ENCODE measurements at places on chromosomes 6 and 20.

GRCh38 chr20:20956513-20956931 lies 149.6 kb downstream of the LINC00237 start:
- DNase-seq: no peak

GRCh38 chr20:1383623-1384404 lies 9.0 kb downstream of the FKBP1A start:
- DNase-seq: no peak

DNA sequence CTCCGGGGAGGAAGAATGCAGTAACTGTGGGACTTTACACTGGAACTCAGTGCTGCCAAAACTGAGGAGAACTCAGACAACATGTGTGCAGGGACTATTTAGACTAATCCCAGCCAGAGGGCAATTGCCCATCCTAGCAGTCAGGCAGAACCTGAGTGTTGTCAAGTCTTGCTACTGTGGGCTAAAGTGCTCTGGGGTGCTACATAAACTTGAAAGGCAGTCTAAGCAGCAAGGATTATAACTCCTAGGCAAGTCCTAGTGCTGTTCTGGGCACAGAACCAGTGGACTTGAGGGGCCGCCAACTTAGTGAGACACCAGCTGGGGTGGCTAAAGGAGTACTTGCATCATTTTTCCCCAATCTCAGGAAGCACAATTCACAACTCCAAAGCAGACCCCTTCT lies 363.8 kb upstream of the PTCHD4 start:
- no peak for DNase-seq

DNA sequence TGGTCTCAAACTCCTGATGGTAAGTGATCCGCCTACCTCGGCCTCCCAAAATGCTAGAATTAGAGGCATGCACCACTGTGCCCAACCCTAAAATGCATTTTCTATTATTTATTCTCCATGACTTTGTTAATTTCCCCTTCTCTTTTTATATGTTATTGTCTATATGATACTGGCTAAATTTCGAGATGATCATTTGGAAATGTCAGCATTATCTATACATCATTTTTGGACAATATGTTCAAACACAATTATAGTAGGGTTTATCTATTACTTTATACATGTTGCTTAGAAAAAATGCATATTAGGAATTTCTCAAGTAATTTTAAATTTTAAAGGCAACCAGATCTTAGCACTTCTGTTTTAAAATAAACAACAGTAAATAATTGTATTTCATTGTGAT lies 34.4 kb upstream of the HIVEP1 start:
- no peak for DNase-seq

DNA sequence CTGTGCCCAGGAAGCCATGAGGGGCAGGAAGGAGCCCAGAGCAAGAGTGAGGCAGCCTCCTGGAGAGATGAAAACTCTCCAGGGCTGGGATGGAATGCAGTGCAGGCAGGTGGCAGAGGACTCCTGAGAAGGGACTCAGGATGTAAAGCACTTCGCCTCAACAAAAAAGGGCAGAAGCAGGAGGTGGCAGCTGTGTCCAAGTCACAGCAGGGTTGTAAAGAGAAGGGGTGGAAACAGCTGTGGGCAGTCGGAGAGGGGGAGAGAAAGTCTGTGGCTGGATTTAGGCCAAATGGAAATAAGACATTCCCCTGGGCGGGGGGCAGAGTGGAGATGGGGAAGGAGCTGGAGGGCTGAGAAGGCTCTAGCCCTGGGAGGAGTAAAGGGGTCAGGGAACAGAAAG lies 34.9 kb downstream of the CYP21A2 start:
- DNase-seq: no peak

GRCh38 chr6:168155193-168155592 lies 76.2 kb upstream of the FRMD1 start:
- no peak for DNase-seq

DNA sequence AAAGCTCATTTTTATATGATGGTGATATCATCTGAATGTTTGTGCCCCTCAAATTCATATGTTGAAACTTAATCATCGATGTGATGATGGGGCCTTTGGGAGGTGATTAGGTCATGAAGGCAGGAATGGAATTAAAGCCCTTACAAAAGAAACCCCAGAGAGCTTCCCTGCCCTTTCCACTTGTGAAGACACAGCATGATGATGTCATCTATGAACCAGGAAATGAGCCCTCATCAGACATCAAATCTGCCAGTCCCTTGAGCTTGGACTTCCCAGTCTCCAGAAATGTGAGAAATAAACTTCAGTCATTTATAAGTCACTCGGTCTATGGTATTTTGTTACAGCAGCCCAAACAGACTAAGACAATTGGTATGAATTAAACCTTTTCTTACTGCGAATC lies 153.1 kb downstream of the MYB start:
- no peak for DNase-seq

GRCh38 chr6:74609871-74610270 lies 596.0 kb downstream of the COL12A1 start:
- DNase-seq: no peak

DNA sequence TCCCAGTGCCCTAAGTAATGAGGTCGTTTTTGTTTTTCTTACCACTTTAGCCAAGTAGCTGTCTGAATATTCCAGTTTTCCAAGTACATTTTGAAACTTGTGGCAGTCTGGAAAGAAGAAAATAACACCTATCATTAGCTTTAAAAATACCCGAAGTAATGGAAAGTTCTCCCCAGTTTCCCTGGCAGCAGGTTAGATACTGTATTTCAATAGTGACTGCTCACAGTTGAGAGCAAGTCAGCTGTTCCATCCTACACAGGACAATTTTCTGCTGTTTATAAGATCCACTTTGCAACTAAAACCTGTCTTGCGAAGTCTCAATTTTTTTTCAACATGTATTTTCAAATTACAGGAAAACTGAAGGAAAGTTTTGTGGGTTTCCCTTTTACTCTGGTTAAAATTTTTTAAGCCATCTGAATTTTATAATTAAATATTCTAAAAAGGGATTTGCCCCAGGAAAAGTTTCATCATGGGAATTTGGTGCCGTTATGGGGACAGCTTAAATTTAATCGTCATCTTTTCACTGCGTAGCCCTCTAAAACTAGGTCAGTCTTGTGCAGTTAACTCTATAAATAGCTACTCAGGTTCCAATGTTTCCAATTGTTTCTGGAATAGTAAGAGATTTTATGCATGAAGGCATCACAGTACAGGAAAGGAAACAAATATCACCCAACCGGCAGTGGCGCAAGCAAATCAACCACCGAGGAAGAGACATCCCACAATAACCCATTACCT lies 96.9 kb downstream of the MBOAT1 start:
- DNase-seq: no peak

Data from stimulated activated CD4-positive, alpha-beta T cell treated with anti-CD3 and anti-CD28 coated beads, Interleukin-15, amount 100 ng/mL, for 1 hour (primary cell).